ENCODE measurements at places on chromosomes 7 and 10.

GRCh38 chr10:45058580-45058979, 57.9 kb downstream of the ZNF22 start:
- DNase-seq: no peak

- no peak for DNase-seq
Measured at GRCh38 chr10:124659380-124659779, 84.8 kb downstream of the FAM53B start.

- no peak for DNase-seq
Measured at GRCh38 chr7:16940776-16941175, 59.0 kb upstream of the AGR3 start.

- no peak for DNase-seq
Measured at GRCh38 chr10:113442336-113442735, 110.5 kb upstream of the HABP2 start.

- DNase-seq: no peak
Measured at GRCh38 chr7:16874066-16874465, 7.7 kb downstream of the AGR3 start.

DNA sequence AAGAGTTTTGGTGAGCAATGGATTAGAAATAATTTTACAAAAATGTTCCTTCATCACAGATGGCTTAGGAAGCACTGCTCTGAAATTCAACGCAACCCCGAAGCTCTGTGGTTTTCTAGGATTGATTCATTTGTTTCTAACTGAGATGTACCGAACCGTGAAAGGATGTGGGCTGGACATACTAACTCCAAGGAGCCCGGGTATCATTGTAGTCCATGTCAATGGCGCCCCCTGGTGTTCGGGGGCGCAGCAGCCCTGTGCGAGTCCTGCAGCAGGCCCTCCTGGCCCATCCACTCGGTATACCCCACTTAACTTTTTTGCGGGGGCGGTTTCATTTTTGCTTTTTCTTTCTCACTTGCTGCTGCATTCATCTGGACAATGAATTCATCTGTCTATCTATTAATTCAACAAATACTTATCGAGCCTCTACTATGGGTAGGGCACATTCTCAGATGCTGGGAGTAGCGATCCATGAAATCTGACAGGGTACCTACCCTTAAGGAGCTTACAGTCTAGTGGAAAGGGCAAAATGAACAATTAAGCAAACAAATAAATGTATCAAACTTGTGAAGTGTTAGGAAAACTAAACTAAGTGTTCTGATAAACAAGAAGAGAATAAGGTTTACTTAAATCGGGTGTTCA, 25.2 kb upstream of the ITPRID1 start:
- peak; percentile 33 for DNase-seq

GRCh38 chr7:138002096-138002827, 376 bp upstream of the CREB3L2 start:
- peak; percentile 100 for DNase-seq

DNA sequence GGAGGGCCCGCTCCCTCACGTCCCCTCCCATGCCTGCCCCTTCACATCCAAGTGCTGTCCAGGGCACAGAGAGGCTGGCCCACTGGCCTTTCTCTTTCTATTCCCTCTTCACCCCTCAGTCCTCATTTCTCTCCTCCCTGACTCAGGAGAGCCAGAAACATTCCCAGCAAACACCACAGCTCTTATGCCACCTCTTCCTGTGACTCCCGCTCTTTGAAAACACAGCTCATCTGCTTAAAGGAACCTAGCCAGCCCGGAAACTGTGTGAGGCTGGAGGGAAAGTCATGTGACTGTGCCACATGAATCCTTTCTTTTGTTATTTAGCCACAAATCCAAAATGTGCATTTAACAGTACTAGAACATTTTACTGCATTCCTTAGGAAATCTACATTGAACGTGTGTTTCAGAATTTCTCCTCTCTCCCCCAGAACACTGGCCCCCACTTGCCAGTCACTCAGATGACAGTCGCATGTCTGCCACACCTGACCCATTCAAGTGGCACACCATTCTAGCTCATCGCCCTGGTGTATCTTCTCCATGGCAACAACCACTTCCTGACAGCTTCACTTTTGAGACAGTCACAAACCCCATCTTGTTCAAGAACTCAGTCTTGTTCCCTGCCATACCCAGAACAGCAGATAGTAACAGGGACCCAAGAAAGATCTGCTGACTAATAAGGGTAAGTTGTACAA, 42.8 kb downstream of the GRB10 start:
- DNase-seq: no peak

- peak; percentile 87 for DNase-seq
Measured at GRCh38 chr7:6393667-6394056, 54.1 kb downstream of the DAGLB start.

DNA sequence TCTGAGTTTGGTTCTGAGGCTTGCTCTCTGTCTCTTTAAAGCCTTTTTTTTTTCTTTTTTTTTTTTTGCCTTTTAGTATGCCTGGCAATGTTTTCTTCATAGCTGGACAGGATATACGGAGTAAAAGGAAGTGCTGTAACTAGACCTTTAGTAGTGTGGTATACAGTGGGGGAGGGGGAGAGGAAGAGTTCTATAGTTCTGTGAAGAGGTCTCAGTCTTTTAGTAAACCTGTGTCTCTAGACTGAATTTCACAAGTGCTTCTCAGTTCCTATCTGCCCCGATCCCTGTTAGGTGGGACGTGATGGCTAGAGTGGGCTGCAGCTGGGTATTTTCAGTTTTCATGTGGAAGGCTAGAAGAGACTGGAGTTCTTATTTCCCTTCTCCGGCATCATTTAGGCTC, 3.1 kb upstream of the ABCC2 start:
- no peak for DNase-seq

DNA sequence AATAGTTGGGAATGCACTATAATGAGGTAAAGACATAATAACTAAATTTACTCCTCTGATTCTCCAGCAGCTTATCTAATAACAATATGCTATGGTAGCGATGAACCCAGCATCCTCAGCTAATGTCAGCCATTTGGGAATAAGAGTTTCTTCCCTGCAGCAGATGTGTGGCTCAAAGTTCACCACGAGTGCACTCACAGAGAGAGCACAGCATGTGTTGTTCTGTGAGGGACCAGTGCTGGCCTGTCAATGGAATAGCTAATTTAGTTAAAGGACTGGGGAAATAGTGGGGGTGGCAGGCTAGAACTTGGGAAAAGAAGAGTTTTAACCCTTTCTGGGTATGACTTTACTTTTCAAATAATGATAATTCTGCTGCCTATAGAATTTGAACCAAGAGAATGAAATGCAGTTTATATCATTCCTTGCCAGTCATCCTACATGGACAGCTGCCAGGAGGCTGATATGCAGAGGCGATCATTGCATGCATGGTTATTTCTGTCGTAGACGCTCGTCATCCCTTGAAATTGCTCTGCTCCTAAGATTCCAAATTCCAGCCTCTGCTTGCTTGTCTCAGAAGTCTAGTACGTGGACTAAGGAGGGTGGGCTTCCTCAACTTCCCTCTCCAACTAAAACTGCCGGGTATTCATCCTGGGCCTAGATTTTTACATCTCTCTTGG, 355.6 kb downstream of the RNLS start:
- peak; percentile 83 for DNase-seq

DNA sequence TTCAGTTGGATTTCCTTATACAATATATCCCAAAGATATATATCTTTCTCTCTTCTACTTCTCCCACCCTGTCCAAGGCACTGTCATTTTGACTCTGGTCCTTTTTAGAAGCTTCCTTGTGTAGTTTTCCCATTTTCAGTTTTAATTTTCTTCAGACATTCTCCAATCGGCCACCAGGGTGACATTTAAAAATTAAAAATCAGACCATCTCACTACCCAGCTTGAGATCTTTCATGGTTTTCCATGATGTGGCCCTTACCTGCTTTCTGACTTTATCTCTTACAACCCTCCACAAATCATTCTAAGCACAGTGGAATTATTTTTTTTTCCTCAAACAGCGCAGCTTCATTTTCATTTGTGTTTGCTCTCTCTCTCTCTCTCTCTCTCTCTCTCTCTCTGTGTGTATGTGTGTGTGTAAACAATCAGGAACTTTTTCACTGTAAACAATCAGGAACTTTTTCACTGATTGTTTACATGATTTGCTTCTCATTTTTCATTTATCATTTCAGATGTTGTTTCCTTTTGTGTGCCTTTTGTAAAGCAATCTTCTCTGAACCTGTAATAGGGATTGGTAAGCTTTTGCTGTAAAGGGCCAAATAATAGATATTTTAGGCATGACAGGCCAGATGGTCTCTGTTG, 348.9 kb downstream of the ATRNL1 start:
- DNase-seq: no peak

- no peak for DNase-seq
Measured at GRCh38 chr10:86730227-86730626, 26.2 kb upstream of the BMPR1A start.

DNA sequence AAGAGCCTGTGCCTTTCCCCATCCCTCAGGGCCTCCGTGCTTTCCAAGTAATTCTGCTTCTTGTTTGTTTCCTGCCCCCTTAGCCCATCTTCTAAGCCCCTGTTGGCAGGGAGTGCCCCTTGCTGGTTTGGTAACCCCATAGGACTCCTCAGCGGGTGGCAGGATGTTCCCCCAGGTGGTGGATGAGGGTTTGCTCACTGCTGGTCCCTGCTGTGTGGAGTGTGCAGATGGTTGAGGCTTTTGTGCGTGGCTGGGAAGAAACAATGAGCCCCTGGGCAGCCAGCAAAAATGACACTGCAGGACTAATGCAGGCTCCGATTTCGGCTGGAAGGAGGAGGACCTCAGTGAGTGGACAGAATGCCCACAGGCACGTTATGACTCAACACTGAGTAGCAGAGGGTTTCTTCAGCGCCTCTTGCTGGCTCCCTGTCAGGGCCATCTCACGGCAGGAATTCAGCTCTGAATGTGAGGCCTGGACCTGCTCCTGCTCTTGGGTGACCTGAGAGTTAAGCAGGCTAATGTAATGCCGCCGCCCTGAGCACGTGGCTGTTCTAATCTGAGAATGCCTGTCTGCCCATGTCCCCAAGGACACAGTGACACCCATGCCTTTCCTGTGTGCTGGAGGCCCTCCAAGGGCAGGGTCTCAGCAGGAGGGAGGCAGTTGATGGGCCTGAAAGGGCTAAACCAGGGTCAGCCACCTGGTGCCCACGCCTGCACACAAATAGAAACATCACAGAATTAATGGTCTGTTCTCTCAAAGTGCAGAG, 16.6 kb downstream of the BAG3 start:
- DNase-seq: peak; percentile 64

GRCh38 chr10:48598243-48598935, 6.5 kb downstream of the ARHGAP22 start:
- DNase-seq: no peak

- peak; percentile 28 for DNase-seq
Measured at GRCh38 chr7:5695727-5696345, 85.6 kb downstream of the RNF216 start.

GRCh38 chr7:8135417-8135816, 126.5 kb downstream of the ICA1 start:
- DNase-seq: no peak

- no peak for DNase-seq
Measured at GRCh38 chr10:73655990-73656298, at the start of gene SYNPO2L. TSS of gene SYNPO2L (minus strand) at chr10:73656029. CDS start at chr10:73655922, 107 bp downstream.

DNA sequence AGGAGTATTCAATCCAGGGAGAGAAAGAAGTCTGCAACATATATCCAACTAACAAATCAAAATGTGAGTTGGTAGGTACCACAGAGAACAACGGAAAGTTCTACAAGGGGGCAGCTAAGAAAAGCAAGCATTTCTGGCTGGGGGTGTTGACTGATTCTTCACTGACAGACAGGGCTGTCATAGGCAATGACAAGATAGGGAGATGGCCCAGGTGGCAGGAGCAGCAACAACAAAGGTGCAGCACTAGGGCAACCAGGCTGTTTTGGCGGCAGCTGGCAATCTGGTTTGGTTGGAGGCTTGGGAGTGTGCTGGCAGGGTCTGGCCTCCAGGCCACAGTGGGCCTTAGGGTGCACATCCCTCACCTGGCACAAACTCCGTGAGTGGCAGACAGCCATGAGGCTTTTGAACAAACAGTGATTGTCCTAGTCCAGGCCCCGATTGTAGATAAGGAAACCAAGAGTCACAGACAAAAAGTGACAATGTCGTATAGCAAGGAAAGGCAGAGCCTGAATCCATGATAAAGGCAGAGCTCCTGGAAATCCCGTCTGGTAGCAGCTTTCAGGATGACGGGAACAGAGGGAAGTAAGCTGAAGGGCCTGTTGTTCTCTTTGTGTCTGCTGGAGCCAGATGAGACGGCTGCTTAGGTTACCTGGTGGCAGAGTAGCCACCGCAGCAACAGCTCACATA, 28.4 kb downstream of the DPCD start:
- no peak for DNase-seq

DNA sequence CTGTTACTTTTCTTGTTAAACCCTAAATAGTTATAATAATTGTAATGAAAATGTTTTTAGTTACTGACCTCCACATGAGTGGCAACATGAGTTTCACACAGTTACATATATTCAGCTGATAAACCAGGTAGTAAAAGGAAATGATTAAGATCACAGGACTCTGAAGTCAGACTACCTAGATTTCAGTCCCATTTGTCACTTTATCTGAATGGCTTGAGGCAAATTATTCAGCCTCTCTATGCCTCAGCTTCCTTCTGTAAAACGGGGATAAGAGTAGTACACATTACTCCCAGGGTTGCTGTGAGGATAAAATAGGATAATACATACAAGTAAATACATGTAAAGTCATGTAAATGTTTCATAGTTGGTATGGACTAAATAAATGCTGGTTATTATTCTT, 254.3 kb upstream of the LRRTM3 start:
- DNase-seq: no peak

- peak; percentile 12 for DNase-seq
Measured at GRCh38 chr7:116970238-116970910, 17.1 kb downstream of the ST7 start.

- no peak for DNase-seq
Measured at GRCh38 chr7:159177284-159177953, 32.8 kb upstream of the VIPR2 start.

- DNase-seq: no peak
Measured at GRCh38 chr10:100656454-100656853, 88.9 kb upstream of the PAX2 start.

DNA sequence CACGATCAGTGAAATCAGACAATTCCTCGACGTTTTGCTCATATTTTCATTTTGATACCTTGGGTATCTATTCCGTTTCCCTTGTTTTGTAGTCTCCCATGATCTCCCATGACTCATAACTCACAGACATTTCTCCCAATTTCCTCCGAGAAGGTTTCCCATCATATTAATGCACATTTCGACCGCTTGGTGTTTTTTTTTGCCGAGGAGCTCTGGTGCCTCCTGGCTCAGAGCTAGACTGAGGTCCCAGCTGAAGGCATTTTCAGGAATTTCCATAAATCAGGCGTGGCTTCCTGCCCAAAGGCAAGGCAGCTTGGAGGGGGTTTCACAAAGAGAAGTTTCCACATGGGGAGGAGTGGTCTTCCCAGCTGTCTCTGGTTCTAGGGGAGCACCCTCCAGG, 148.2 kb upstream of the TNS3 start:
- DNase-seq: no peak

GRCh38 chr10:129193148-129193547, 273.9 kb upstream of the MGMT start:
- DNase-seq: no peak

GRCh38 chr10:107477266-107477665, 312.8 kb upstream of the SORCS1 start:
- no peak for DNase-seq

- DNase-seq: no peak
Measured at GRCh38 chr10:97184971-97185325, 811 bp downstream of the SLIT1 start.
